ENCODE measurements at places on chromosomes 11 and 22.

- no peak for DNase-seq
Observed at GRCh38 chr11:1834062-1834610, 654 bp upstream of the SYT8 start.

- DNase-seq, result no peak
Observed at GRCh38 chr11:69186316-69187260, 30.9 kb downstream of the SMIM38 start.

DNA sequence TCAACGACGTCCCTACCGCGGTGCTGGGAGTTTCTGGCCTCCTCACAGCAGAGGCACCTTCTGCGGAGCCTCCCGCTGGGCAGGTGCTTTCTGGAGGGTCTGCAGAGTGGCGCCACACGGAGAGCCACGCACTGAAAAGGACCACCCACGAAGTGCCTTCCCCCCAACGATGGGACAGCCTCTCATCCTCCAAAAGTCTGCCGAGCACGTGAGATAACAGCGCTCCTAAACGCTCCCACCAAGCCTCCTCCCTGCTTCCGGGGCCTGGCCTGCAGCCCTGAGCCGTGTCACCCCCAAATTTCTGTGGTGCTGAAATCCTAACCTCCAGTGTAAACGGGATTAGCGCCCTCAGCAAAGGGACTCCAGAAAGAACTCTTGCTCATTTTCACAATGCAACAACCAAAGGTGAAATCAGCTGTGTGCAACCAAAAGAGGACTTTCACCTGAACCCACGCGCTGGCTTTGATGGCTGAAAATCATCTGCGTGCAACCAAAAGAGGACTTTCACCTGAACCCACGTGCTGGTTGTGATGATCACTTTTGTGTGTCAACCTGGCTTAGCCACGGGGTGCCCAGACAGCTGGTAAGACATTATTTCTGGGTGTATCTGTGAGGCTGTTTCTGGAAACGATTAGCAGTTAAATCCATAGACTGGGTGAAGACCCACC lies 924.6 kb downstream of the BRD1 start:
- DNase-seq, result no peak

DNA sequence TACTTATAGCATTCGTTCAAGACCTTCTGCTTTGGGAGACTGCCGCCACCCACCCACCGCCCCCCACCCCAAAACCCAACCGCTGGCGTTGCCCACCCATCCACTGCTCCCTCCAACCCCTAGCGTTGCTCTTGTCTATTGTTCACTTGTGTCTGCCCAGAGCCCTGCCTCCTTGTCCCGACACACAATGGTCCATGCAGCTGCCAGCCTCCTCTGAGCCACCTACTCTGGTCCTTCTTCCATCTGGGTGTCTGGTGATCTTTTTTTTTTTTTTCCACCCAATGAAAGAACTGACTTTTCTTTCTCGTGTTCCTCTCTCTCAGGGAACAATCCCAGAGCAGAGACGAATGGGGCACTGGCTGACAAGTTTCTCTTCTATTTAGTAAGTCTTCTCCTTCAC lies 256.0 kb upstream of the SESN3 start:
- no peak for DNase-seq

- DNase-seq, result no peak
Observed at GRCh38 chr11:76436020-76436419, 8.8 kb upstream of the EMSY start.

- DNase-seq, result no peak
Observed at GRCh38 chr11:78213526-78214330, 25.0 kb downstream of the USP35 start.

- no peak for DNase-seq
Observed at GRCh38 chr11:1919391-1920127, at the start of gene TNNT3. TNNT3 (plus strand) TSS chr11:1919703; CDS start chr11:1922875, 3,172 bp downstream.

- no peak for DNase-seq
Observed at GRCh38 chr11:134541355-134541754, 129.3 kb upstream of the B3GAT1 start.

DNA sequence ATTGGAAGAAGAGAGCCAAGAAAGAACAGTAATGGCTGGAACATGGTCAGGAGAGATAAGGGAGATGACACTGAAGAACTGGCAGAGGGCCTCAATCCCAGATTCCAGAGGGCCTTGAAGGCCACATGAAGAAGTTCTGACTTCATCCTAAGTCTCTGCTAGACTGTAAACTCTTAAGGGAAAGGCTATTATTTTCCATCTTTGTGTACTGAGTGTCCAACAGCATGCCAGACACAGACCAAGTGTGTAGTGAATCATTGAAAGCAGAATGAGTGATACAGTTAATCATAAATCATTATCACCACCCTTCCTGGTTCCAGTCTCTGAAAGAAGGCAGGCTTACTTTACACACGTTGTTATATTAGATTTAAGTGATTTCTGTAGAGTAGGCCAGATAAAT lies 185.3 kb upstream of the C11orf87 start:
- DNase-seq, result no peak

DNA sequence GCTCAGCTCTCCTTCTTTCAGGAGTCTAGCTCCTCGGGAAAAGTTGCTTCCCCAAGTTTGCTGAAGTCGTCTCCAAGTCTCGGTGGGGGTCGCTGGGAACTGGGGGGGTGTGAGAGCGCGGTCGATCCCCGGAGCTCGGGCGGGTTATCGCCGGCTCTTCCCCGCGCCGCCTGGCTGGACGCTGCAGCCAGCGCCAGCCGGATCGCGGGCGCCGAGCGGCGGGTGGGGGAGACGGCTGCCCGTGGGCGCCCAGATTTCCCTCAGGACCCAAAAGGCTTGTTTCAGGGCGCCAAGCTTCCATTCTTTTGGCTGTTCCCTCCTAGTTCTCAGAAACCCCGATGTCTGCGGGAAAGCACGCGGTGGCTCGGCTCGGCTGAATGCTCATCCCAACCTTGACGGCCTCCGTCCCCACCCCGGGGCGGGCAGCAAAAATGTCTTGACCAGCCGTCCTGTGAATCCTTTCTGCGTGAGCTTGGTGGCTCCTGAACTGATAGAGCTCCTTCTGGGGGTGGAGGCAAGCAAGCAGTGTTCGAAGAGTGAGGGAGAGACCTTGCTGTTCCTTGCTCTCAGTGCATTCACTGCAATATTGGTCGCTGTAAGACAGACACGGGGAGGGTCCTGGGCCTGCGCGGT lies 1.7 kb downstream of the ZBTB16 start:
- no peak for DNase-seq

DNA sequence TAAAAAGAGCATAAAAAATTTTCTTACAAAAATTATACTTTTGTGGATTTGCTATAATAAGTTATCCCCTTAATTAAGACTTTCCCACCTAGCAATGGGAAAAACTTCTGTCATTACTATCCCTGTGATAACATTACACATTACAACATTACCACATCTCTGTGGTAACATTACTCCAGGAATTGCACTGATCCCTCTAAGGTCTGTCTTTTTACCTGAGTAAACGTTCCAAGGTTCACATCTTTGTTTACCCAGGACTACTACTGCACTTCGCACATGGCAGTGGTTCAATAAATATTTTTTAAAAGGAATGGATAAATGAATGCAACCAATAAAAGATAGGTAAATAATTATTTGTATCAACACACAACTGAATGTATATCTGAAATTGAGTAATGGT lies 92.4 kb upstream of the NOX4 start:
- no peak for DNase-seq

GRCh38 chr11:133827556-133827955 lies 17.8 kb downstream of the SPATA19 start:
- DNase-seq, result no peak

DNA sequence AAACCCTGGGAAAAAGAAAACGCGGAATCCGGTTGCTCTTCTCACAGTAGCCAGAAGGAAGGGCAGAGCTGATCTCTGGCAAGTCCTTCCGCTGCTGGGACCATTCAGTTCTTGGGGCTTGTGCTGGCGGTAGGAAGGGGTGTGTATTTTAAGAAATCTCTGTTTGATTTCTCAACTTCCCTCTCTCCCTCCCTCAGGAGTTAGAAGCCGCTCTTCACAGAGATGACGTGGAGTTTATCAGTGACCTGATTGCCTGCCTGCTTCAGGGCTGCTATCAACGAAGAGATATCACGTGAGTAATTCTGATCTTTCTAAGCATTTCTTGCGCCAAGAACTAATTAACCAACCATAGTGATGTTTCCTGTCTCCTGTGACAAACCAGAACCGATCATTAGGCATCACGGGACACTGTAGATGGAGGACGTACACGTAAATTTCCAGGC lies 85.9 kb upstream of the SLC25A18 start:
- no peak for DNase-seq

- no peak for DNase-seq
Observed at GRCh38 chr11:65899356-65900124, 648 bp downstream of the FOSL1 start.

DNA sequence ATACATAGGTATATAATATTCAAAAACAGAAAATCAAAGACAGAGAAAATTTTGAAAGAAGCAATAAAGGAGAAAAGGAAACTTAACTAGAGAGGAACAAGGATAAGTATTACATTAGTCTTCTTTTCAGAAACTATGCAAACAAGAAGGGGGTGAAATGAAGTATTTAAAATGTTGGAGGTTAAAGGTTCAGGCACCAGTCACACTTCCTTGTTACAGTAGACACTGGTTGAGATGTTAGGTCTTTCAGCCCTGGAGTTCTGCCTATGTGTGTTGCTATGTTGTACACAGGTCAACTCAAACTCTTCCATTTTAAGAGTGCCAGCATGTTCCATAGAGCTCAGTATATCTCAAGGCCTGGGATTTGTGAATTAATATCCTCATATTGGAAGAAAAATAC lies 6.0 kb upstream of the MS4A4A start:
- DNase-seq, result no peak

- no peak for DNase-seq
Observed at GRCh38 chr11:103872748-103873147, 163.7 kb upstream of the DDI1 start.

GRCh38 chr11:10072142-10072541 lies 221.9 kb downstream of the SBF2 start:
- no peak for DNase-seq

GRCh38 chr11:1513326-1514296 lies 27.0 kb upstream of the MOB2 start:
- DNase-seq, result no peak

- DNase-seq, result no peak
Observed at GRCh38 chr22:45290410-45290936, 5.7 kb downstream of the UPK3A start.

GRCh38 chr22:23089633-23090456 lies 19.5 kb downstream of the GNAZ start:
- DNase-seq, result no peak

DNA sequence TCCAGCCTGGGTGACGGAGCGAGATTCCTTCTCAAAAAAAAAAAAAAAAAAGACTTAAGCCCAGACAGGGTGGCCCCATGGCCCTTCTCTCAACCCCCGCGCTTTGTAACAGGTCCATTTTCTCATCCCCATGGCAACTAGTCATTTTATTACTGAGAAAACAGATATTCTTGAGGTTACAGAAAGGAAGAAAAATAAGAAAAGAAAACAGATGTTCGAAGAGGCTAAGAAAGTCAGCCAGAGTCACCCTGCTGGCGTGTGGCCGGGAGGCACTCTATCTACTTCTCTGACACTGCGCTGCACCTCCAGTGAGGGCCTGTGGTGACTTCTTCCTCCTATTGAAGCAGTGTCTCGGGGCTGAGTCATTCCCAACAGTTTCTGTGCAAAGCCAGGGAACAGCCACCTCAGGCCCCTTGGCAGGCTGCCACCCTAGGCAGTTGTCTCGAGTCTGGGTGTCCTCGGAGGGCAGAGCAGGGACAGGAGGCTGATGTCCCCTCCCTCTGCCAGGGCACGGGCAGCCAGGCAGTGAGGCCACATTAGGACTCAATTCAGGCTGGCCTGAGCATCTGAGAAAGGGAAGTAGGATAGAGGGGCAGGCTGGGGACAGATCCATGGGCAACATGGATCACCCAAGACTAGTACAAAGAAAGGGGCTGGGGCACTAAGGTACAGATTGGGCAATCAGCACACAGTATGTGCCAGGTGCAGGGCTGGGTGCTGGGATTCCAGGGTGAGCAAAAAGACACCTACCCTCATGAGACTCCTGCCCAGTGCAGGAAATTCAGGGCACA lies 16.4 kb upstream of the SYVN1 start:
- DNase-seq, result no peak

DNA sequence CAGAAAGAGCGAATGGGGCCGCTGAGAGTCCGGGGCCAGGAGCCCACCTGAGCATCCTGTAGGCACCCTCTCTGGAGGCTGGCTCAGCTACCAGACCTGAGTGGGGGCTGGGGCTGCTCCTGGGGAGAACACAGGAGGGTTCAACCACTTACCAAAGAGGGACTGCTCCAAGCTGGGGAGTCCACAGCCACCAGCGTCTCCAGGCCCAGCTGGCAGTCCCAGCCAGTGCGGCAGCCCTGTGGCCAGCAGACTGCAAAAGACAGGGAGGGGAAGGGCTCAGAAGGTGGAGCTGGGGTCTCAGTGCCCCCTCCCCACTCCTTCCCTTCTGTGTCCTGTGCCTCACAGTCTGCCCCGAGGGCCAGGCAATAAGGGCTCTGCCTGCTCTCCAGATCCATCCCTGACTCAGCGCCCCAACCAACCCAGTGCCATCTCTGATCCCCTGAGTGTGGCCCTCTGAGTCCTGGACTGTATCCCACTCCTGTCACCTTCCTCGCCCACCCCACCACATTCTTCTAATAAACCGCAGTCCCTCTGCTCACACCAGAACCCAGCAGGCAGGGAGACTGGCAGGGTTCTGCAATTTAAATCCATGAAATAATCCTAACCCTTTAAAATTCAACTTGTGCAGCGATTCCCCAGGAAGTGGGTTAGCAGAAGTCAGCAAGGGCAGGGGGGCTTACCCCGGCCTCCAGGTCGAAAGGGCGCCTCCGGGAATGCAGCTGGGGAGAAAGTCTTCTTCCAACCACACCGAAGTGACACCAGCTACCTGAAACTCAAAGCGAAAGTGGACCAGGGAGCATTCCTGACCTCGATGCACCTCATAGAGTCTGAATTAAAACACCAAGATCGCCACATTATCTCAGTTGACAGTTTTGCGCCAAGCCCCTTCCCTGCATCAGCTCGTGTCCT lies 13.3 kb downstream of the CHST1 start:
- DNase-seq, result no peak

- no peak for DNase-seq
Observed at GRCh38 chr11:2259466-2259830, 10.9 kb downstream of the ASCL2 start.

GRCh38 chr11:79896258-79896657 lies 455.4 kb upstream of the TENM4 start:
- no peak for DNase-seq
